Substantia nigra (tissue), 51 donors: ENCODE measurements at places on chromosomes 5 and 9.

DNA sequence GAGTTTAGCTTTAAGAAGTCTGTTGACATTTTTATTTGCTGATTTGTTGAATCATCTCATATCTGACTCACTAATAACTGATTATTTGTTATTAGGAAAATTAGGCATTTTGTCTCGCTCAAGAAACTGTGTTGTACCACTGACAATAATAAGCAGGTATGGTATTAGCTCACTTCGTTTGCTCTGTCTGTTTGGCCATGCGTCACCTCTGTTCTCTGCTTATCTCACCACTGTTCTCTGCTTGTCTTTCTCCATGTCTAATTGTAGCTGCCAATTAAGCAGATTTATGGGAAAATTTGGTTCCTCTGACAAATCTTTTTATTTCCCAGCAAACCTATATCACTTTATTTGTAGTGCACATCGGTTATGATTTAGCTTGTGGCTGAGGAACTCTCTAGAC is 138.9 kb downstream of the WDR41 start:
- no peak for DNase-seq

DNA sequence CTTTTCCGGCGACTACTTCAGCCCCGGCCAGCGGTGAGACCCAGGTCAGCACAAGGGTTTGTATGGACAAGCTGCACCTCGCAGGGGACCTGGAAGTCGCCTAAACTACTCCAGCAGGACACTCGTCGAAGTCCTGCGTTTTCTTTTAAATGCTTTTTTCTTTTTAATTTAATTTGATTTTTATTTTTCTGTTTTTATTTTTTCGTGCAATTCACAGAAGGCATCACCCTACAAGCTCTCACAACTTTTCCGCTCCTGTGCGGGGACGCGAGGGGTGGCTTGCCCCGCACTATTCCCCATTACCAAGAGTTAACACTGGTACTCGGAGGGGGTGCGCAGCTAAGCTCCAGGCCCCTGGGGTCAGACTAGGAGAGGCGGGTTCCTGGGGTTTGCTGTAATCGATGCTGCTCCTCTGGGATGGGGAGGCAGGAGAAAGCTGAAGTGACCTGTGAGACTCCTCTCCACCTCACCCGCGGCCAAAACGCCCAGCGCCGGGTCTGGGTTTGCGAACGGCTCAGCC is 1.3 kb downstream of the EDIL3 start:
- no peak for DNase-seq

- no peak for DNase-seq
Measured at GRCh38 chr5:171420431-171421241, 1.2 kb downstream of the FGF18 start.

- no peak for DNase-seq
Measured at GRCh38 chr9:19050637-19051591, 1.7 kb downstream of the RRAGA start.

GRCh38 chr5:149320791-149321330 is 24.4 kb upstream of the GRPEL2 start:
- DNase-seq = peak; percentile 56

DNA sequence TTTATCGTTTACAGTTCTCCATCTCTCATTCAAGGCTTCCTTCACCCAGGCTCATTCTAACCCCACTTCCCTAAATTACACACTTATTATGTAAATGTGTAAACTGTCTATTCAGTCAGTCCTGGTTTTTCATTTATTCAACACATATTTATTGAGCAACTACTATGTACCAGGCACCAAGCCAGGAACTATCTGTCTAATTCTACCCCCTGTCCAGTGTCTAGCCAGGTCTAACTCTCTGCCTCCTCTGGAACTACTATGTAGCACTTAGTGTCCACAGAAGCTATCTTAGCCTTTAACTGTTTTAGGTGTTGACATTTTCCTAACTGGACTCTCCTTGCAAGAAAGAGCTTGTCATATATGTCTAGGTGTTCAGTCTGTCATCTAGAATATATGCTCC is 56.5 kb downstream of the PDE4D start:
- DNase-seq = no peak

DNA sequence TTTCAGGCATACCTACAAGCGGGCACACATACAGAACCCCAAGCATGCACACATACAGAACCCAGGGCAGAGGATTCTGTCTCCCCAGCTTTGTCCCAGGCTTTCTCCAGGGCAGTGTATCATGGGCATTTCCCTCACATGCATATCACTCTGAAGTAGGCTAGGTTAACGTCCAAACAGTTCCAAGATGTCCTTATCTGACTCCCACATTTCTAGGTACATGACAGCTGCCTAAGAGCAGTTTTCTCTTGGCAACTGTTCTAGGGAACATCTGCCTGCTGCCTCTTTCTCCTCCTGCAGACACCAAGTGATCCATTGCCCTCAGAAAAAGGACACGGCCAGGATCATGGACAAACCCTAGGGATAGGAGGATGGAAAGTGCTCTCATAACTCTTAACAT is 84.9 kb upstream of the NR3C1 start:
- no peak for DNase-seq

DNA sequence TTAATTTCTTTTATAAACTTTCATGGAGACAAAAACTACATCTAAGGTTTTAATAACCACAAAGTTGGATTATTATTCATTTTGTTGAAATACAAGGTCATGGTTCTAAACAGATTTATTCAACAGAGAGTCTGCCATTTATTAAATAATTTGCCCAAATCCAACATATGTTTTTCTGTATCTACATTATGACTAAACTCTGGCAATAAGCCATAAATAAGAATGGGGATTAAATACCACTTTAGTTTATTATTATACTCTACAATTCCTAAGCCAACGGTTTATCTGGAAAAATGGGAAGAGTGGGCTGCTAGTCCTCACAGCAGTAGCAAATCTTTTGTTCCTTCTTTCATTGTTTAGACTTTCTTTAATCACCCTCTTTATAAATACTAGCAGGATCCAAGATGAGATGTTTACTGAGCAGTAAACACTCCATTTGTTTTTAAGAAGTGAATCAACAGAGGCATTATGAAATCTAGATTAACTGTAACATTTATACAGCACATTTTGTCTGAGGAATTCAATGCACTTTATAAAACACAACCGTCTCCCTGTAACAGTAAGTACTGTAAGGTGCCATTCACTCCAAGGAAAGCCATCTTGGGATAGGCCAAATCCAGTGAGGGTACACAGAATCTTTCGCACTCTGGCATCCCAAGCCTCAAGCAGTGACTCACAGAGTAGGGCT is 89.7 kb downstream of the DROSHA start:
- no peak for DNase-seq

GRCh38 chr9:89814340-89815040 is 209.7 kb downstream of the GADD45G start:
- DNase-seq = no peak

GRCh38 chr5:115458416-115458815 is 86.2 kb downstream of the FEM1C start:
- DNase-seq = no peak

DNA sequence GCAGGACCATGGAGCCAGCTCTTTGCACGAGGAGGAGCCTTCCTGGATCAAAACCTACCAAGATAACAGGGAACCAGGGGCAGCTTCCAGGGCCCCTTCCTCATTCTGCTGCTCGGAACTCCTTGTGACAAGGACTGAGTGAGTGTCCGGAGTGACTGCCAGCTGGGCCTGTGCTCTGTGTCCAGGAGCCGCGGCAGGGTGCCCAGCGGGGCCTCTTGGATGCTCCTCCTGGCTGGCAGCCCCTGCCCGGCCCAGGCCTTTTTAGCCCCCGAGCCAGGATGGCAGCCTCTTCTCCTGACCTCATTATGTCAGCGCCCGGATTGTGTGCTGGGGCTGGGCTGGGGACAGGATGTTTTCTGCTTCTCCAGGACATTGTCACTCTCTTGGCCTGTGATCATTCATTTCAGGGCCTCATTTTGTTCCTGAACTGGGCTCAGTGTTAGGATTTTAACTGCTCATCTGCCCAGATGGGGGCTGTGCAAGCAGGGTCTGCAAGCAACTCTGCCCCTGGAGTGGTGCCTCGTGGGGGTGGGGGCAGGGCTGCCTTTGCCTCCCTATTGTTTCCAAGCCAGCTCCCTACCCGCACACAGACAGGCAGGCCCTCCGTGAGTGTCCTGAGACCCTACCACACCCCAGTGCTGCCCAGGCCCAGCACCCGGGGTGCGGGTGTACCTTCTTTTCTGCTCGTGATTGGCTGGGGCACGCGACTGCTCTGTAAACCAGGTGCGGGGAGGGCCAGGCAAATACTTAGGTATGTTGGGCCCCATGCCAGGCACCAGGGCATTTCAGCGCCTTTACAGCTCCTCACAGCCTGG is 161.6 kb downstream of the COL23A1 start:
- DNase-seq = peak; percentile 62

GRCh38 chr9:137825324-137825989 is 52.1 kb upstream of the CACNA1B start:
- DNase-seq = no peak

GRCh38 chr5:132785365-132785764 is 8.3 kb upstream of the SEPTIN8 start:
- DNase-seq = no peak

DNA sequence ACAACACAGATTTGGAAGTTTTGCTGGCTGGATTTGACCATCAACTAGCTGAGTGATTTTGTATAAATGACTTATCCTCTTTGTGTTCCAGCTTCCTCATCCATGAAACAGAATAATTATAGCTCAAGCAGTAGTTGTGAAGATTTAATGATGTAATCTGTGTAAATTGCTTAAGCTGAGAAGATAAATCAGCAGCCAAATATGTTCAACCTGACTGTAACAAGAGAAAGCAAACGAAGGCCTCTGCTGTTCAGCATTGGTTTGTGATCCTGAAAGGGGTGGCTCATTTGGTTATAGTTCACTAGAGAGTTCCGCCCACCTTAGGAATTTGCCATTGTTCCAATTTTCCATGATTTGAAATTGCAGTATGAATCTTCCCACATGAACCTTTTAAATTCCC is 75.7 kb upstream of the CCDC112 start:
- DNase-seq = no peak

GRCh38 chr9:107279086-107279485 is 4.0 kb upstream of the RAD23B start:
- no peak for DNase-seq

- DNase-seq = no peak
Measured at GRCh38 chr5:134245101-134245604, 19.3 kb upstream of the PPP2CA start.

DNA sequence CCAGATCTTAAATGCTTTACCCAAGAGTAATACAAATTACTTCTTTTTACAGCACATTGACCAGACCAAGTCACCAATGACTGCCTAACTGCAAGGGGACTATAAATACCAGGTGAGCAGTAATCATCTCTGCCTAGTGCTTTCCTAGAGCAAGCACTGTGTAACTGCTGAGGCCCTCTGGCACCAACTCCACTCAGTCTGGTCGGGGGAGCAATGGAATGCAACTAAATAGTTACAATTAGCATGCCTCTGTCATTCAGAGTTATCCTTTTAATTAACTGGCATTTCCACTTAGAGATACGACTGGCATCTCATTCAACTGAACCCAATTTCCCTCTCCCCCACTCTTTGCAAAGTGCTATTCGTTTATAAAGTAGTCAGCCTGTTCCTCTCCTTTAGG is 1309.1 kb upstream of the DMAC1 start:
- DNase-seq = no peak
